ENCODE measurements at places on chromosomes 6 and 20.

DNA sequence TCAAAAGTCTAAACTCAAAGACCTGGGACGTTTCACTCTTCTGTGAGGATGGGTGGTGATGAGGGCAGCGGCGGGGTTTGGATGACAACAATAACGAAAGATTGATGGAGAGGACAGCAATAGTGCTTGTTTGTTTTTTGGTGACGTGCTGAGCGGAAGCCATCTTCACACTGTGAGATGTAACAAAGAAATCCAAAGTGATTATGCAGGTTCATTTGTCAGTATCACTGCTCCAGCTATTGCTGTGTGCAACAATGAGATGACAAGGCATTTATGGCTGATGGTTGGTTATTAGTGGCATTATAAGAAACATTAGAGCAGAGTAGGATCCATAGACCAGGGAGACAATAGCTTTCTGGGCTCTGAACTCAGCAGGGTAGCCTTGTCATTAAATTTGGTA, 306.7 kb downstream of the RNF144B start:
- DNase-seq, result no peak
- H3K27ac ChIP-seq, result no peak overlapping the region
- no peaks in the 10 kb centered on the region for H3K36me3 ChIP-seq
- no peak overlapping the region for H3K4me3 ChIP-seq
- H3K27me3 ChIP-seq, result no peaks in the 10 kb centered on the region
- H3K4me1 ChIP-seq, result no peaks in the 10 kb centered on the region

GRCh38 chr6:90217506-90218127, 79.0 kb downstream of the BACH2 start:
- no peak for DNase-seq
- no peaks in the 10 kb centered on the region for H3K27me3 ChIP-seq
- H3K4me1 ChIP-seq, result peaks cover 4% of the 10 kb centered on the region
- H3K36me3 ChIP-seq, result no peaks in the 10 kb centered on the region
- peak overlapping the region; percentile 92 for H3K27ac ChIP-seq

DNA sequence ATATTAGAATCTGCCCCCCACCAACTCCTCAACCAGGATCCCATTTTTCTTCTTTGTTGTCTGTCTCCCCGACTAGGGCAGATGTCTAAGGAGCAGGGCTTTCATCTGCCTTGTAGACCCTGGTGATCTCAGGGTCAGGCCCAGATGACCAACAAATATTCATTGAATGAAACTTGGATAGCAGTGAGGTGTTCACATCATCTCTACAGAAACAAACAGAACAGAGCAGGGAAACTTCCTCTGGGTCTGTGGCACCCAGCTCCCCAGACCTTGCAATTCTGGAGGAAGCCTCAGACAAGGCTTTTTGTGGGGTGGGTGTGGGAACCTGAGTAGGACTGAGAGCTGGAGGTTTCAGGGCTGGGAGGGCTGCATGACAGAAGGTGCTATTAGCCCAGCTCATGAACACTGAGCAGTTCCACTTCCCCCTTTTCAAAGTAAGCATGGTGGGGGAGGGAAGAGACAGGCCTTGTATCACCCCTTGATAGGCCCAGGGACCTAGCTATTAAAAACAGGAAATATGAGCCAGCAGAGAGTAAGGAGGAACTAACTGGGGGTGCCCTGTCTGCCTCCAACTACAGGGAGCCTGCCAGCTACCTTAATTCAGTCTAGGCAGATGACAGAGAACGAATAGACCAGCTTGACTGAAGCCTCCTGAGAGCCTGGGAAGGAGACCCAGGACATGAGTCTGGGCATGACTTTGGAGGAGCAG, 37.3 kb upstream of the TOP1 start:
- H3K36me3 ChIP-seq, result no peaks in the 10 kb centered on the region
- no peaks in the 10 kb centered on the region for H3K27me3 ChIP-seq
- peak; percentile 54 for DNase-seq
- peaks cover 13% of the 10 kb centered on the region for H3K4me1 ChIP-seq
- no peak overlapping the region for H3K4me3 ChIP-seq
- peak overlapping the region; percentile 63 for H3K27ac ChIP-seq

GRCh38 chr6:89817481-89817880, 2.1 kb downstream of the MDN1 start:
- H3K4me1 ChIP-seq, result peaks cover 12% of the 10 kb centered on the region
- peak overlapping the region; percentile 94 for H3K4me3 ChIP-seq
- H3K27ac ChIP-seq, result peak overlapping the region; percentile 38

- H3K4me1 ChIP-seq, result no peaks in the 10 kb centered on the region
- no peak for DNase-seq
- H3K27ac ChIP-seq, result no peak overlapping the region
- no peaks in the 10 kb centered on the region for H3K36me3 ChIP-seq
- H3K4me3 ChIP-seq, result no peak overlapping the region
- no peaks in the 10 kb centered on the region for H3K27me3 ChIP-seq
These were observed 123.3 kb downstream of the TBC1D32 start for GRCh38 chr6:121210943-121211342.

DNA sequence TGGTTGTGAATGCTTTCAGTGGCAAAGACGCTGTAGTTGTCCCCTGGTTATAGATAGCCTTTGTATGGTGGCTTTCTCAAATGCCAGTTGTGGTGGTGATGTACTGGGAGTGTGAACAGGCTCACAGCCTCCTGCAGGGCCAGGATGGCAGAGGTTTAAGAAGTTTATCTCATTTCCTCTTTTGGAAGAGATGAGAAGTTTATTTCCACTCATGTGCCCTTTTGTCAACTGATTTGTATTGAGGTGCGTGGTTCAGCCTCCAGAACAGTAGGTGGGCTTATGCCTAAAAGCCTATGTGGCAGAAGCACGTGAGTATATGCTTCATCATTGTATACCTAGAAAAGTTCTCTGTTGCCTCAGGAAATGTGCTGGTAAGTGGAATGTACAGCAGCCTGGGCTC, 13.7 kb upstream of the ZFP57 start:
- no peak overlapping the region for H3K4me3 ChIP-seq
- H3K27ac ChIP-seq, result no peak overlapping the region
- no peak for DNase-seq
- no peaks in the 10 kb centered on the region for H3K4me1 ChIP-seq
- no peaks in the 10 kb centered on the region for H3K27me3 ChIP-seq

GRCh38 chr6:140130074-140130473, 755.6 kb upstream of the CITED2 start:
- peaks cover 3% of the 10 kb centered on the region for H3K36me3 ChIP-seq
- H3K27me3 ChIP-seq, result no peaks in the 10 kb centered on the region
- H3K4me3 ChIP-seq, result no peak overlapping the region
- no peaks in the 10 kb centered on the region for H3K4me1 ChIP-seq

DNA sequence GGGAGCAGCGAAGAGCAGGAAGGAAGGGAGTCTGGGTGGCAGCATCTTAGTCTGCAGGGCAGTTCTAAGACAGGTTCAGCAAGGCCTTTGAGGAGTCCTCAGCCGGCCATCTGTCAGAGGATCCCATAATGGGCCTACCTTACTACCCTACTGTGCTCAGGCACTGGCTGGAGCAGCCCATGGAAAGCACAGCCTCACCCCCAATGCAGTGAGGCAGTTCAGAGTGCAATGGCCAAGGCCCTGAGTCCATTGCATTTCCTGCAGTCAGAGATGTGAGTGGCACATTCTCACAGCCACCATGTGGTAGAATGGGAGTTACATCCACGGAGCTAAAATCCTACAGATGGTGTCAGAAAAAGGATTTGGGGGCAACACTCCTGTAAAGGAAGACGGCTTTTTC, 19.4 kb upstream of the OVOL2 start:
- no peaks in the 10 kb centered on the region for H3K27me3 ChIP-seq
- no peaks in the 10 kb centered on the region for H3K36me3 ChIP-seq
- H3K27ac ChIP-seq, result no peak overlapping the region

DNA sequence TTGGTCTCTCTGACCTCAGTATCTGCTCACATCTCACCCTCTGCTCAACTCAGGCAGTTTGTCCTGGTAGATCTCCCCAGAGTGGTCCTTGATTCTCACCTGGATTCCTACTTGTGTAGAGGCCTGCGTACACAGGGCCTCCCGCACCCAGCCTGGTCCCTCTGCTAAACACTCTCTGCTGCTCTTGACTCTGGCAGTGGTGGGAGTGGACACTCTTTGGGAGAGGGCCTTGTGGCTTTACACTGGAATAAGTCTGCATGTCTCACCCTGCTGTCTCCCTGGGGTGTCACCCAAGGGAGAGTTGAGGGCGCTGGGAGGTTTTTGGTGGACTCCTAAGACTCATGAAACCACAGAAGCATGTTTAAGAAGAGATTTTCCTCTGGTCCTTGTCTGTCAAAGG, 57.3 kb upstream of the ECI2 start:
- H3K4me1 ChIP-seq, result peaks cover 11% of the 10 kb centered on the region
- DNase-seq, result no peak
- H3K4me3 ChIP-seq, result no peak overlapping the region
- no peaks in the 10 kb centered on the region for H3K36me3 ChIP-seq

DNA sequence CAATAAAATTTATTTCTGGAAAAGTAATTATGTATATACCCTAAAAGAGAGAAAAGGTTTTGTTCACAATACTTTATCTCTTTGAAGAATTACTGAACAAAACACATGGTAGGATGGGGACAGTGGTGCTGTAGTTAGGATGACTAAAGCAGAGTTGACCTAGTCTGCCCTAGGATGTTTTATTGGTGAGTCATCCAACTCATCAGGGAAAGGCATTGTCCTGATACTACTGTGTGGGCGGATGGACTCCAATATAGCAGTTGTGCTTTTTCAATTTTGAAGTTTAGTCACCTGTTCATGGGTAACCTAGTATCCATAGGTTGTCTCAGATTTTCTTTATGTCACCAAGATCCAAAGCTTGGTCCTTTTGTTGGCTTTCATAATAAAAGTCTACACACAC, 53.3 kb upstream of the EYS start:
- H3K36me3 ChIP-seq, result no peaks in the 10 kb centered on the region
- no peak overlapping the region for H3K27ac ChIP-seq
- no peak overlapping the region for H3K4me3 ChIP-seq
- H3K27me3 ChIP-seq, result no peaks in the 10 kb centered on the region

DNA sequence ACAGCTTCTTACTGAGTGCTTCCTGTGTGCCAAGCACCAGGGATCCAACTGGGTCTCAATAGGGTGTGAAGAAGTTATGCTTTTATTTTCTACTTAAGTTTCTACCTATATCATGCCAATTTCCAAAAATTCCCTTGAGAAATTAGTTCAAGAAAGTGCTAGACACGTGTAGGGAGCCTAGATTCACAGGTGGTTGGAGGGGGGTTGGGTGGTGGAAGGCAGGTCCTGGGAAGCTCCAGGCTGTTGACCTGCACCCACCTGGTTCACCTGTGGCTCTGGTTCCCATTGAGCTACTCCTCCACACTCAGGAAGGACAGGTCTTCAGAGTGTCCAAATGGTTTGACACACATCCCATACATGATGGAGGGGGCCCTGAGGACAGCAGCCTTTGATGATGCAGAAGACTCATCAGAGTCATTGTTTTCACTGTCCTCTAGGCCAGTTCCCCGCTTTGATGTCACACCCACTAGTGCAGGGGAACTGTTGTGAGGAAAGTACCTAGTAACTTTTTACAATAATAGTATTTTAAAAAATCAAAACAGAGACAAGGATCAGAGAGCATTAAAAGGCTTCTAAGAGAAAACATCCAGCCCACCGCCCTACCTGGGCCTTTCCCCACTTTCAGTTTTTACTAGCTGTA, 39.8 kb upstream of the MYL9 start:
- no peak overlapping the region for H3K27ac ChIP-seq
- no peaks in the 10 kb centered on the region for H3K27me3 ChIP-seq
- no peak overlapping the region for H3K4me3 ChIP-seq
- peaks cover 41% of the 10 kb centered on the region for H3K36me3 ChIP-seq

DNA sequence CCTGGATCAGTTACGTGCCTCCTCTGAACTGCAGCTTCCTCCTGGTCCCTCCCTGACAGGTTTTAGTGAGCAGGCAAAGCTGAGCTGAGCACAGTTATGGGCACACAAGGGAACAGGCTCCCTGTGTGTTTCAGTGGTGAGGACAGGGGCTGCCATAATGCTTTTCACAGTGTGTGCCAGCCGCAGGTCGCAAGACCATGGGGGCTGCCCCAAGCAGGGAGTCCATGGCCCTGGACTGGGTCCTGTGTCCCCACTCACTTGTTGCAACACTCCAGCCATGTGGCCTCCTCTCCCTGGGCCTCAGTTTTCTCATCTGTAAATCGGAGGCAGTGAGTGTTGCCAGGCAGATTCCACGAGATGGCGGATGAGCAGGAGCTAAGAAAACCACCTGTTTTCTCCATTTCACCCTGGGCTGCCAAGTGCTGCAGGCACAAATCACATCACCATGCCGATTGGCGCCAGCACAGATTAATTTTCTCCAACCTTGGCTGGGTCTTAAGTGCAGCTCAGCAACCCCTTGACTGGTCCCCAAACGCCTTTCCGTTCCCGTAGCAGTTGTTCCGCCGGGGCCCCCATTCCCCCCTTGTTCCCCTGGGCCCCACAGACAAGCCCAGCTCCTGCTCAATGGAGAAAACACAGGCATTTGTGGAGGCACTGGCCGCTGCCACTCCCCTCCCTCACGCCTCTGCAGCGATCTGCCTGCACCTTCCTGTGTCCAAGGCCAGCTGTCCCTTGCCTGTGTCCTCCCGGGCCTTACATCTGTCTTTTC, 57.1 kb upstream of the NNAT start:
- DNase-seq, result no peak
- H3K4me3 ChIP-seq, result no peak overlapping the region
- no peaks in the 10 kb centered on the region for H3K4me1 ChIP-seq
- no peak overlapping the region for H3K27ac ChIP-seq
- H3K36me3 ChIP-seq, result no peaks in the 10 kb centered on the region

DNA sequence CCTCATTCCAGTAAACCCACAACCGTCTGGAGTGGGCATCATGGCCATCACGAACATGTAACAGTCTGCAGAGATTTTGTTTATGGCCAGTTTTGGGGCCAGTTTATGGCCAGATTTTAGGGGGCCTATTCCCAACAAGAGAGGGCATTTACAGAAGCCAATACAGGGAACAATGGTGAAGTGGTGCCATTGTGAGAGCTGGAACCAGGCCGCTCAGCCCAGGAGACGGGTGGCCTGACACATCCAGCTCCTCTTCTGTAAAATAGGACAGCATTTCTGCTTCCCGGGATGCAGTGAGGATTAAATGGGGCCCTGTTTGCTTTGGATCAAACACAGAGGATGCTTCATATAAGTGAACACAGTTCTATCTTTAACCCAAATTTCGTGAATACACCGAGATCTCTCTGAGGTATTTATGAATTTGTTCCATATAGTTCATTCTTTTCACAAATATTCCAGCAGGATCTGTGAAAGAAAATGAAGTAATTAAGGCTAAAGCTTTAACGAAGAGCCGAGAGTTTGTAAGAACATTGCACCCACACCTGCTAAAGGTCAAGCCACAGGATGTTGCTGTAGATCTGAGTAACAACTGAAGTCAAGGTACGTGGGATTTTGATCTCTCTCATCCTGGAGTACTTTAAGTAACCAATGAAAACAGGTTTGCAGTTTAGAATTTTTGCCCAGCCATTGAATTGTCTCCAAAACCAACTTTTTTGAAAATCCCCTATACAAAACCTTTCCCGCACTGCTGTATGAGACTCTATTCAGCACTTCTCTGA, 14.5 kb upstream of the SIRPG start:
- no peak overlapping the region for H3K4me3 ChIP-seq
- no peaks in the 10 kb centered on the region for H3K27me3 ChIP-seq
- no peaks in the 10 kb centered on the region for H3K4me1 ChIP-seq
- DNase-seq, result no peak

- DNase-seq, result peak; percentile 57
- no peaks in the 10 kb centered on the region for H3K36me3 ChIP-seq
- H3K27me3 ChIP-seq, result no peaks in the 10 kb centered on the region
- no peak overlapping the region for H3K4me3 ChIP-seq
- H3K27ac ChIP-seq, result no peak overlapping the region
These were observed 33.4 kb downstream of the PLN start for GRCh38 chr6:118581489-118581959.
